ENCODE measurements at places on chromosomes 4 and X.

- no peak for DNase-seq
These were observed 11.3 kb downstream of the SLC38A5 start for GRCh38 chrX:48458711-48459110.

- no peak for DNase-seq
These were observed 1515.7 kb upstream of the TENM3 start for GRCh38 chr4:180727478-180727877.

- DNase-seq, result no peak
These were observed 98.1 kb downstream of the ADGRL3 start for GRCh38 chr4:61298178-61298740.

- DNase-seq, result no peak
These were observed 193.6 kb upstream of the BANK1 start for GRCh38 chr4:101596781-101597552.

DNA sequence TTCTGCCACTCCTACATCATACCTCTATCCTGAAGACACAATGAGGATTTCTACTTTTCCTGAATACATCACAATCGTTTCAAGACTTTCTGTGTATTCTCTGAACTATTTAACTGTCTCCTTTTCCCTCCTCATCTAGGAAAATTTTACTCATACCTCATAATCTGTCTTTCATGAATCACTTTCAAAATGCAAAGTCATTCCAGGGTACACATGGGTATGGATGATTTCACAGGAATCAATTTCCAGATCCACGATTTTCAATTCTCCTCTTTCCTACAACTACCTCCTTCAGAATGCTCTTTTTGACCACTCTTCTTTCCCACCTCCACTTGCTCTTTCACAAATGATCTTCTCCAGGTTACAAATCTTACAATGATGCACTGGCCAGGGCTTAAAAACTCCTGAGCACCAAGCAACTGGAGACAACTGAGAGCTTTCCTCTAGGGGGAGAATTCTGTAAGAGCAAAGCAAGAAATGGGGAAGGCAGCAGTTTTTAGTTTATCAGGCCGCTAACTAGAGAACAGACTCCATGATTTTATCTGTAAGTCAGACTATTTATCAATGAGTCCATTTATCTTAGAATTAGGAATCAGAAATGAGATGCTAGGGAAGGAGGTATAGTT is 116.4 kb downstream of the PPP3CA start:
- no peak for DNase-seq

GRCh38 chrX:14618177-14618965 is 89.0 kb downstream of the GLRA2 start:
- no peak for DNase-seq

- DNase-seq, result no peak
These were observed 98.4 kb upstream of the ACSL4 start for GRCh38 chrX:109831326-109831985.

- no peak for DNase-seq
These were observed 120.7 kb upstream of the BANK1 start for GRCh38 chr4:101669832-101670188.

DNA sequence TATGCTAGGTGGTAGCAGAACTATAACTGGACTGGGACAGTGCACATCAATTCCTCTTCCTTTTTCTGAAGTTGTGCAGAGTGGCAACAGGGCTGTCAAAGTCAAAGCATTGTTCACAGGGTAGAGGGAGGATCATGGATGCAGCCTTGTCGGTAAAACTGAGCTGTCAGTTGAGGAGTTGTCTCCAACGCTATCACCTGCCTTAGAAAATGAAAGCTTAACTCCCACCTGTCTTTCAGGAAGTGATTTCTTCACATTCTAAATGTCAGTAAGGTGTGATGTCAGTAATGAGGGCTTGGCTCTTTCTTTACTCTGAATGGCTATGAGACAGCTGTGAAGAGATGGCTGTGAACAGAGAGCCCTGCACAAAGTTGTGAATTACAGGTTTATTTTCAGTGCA is 66.4 kb upstream of the BANK1 start:
- peak; percentile 42 for DNase-seq

DNA sequence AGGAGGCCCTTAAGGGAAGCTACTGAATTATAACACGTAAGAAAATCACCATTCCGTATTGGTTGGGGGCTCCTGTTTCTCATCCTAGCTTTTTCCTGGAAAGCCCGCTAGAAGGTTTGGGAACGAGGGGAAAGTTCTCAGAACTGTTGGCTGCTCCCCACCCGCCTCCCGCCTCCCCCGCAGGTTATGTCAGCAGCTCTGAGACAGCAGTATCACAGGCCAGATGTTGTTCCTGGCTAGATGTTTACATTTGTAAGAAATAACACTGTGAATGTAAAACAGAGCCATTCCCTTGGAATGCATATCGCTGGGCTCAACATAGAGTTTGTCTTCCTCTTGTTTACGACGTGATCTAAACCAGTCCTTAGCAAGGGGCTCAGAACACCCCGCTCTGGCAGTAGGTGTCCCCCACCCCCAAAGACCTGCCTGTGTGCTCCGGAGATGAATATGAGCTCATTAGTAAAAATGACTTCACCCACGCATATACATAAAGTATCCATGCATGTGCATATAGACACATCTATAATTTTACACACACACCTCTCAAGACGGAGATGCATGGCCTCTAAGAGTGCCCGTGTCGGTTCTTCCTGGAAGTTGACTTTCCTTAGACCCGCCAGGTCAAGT is 6.9 kb upstream of the MSANTD1 start:
- DNase-seq, result no peak

DNA sequence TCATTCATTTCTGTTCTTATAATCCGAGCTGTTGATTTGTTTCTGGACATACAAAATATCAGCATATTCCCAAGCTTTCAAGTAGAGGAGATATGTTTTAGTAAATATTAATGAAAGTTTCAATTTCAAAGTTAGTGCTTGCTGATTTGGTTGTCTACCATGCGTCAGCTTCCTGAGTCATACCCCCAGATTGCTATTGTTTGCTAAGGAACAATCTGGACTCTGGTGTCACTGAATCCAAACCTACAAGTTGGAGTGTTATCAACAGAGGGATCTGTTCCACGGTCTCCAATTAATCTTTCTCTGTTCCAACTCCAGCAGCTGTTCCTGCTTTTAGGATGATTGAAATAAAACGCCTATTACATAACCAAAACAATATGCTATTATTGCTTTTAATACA is 96.1 kb upstream of the FAM9A start:
- no peak for DNase-seq

- no peak for DNase-seq
These were observed 409.5 kb downstream of the RAPGEF2 start for GRCh38 chr4:159512348-159512747.

DNA sequence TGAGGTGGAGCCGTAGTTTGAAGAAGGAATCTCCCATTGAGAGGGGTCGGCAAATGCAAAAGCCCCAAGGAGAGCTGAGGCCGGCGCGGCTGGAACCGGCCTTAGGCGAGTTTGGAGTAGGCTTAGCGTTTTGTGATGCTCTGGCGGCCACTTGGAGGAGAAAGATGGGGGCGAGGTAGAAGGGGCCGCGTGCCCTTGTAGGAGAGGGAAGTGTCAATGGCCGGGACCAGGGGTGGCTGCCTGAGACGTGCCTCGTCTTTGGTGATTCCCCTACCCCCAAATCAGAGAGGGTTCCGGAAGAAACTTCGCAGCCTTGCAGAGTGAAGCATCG is 11.7 kb downstream of the MSX1 start:
- no peak for DNase-seq
